Hematopoietic multipotent progenitor cell treated with erythropoietin and hydrocortisone succinate and interleukin-3 and kit ligand, for 17 days (in vitro differentiated cells): ENCODE measurements at places on chromosomes 2 and 18.
A peak's percentile ranks its signal among the peaks of the same experiment; 100 is the strongest.

GRCh38 chr2:196322973-196323810 is 151.8 kb upstream of the STK17B start:
- no peak for DNase-seq

- DNase-seq = no peak
Measured at GRCh38 chr2:3283206-3283605, 94.4 kb downstream of the EIPR1 start.

DNA sequence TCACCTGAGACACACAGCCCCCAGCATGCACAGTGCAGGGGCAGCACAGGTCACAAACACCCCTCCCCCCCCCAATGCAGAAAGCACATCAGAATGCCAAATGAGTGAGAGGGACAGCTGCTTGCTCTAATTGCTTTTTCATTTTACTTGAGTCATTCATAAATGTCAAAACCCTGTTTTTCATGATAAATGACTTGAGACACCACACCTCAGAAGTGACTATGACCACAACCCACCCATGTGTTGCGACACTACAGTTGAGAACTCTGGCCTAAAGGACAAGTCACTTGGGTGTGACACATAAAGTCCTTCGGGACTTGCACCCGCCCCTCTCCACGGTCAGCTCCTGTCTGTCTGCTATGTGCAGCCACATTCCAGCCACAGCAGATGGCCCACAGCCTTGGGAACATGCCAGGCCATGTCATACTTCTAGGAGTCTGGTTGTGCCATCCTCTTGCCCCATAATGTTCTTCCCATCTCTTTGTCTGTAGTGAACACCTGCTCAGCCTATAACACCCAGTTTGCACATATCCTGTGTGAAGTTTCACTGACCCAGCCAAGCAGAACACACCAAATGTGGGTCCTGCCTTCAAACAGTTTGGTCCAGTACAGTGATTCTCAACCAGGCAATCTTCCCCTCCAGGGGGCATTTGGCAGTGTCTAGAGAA is 30.2 kb upstream of the RIOK3 start:
- peak; percentile 89 for DNase-seq

GRCh38 chr2:239247401-239248245 is 153.2 kb downstream of the HDAC4 start:
- DNase-seq = no peak

GRCh38 chr18:24268784-24269550 is 128.7 kb downstream of the OSBPL1A start:
- no peak for DNase-seq

DNA sequence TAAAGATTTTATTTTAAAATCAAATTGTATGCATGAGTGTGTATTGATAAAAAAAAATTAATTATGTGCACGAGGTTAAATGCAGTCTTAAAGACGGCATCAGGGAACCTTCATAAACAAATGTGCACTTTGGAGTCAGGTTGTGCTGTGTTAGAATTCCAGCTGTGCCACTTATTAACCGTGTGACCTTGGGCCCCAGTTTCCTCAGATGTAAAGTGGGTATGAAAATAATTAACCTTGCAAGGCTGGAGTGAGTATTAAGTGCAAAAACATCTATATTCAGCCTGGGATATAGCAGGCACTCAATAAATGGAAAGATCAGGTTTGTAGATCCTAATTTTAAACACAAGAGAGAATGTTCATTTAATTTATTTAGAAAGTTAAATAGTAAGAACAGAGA is 14.5 kb upstream of the MYCN start:
- no peak for DNase-seq

- no peak for DNase-seq
Measured at GRCh38 chr2:235911125-235911524, 257.1 kb downstream of the GBX2 start.

DNA sequence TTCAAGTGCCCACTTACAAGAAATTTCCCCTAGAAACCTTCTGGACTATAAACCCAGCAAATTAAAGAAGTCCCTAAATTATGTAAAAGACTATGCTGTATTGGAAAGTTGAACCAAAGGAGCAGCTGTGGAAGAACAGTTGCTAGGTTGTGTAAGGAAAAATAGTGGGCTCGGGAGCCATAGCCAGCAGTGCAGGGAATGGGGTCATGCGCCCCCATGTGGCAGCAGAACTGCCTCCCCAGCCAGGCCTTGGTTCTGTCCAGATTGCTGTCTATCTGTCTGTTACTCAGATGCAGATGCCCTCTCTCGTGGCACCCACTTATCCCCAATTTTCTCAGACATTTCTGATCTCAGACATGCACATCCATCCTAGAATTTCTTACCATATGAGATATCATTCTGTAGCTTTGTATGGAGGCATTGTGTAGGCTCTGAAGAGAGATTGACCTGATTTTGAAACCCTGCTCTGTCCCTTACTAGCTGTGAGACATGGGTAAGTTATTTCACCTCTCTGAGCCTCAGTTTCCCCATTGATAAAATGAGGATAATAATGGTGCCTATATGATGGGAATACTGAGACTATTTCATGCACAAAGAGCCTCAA is 258.3 kb downstream of the SS18 start:
- no peak for DNase-seq

DNA sequence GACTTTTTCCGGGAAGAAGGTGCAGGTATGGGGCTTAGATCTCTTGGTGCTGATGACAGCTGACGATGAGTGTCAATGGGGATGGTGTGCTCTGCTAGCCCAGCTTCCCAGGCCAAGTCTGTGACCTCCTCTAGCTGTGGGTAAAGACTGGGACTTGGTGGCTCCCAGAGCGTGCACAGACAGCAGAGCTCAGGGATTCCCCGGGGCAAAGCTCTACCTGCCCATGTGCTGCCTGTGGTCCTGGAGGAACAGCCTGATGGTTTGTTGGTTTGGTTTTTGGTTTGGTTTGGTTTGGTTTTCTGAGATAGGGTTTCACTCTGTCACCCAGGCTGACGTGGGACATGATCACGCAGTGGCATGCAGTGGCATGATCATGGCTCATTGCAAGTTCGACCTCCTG is 19.2 kb downstream of the ATP6V1B1 start:
- no peak for DNase-seq

DNA sequence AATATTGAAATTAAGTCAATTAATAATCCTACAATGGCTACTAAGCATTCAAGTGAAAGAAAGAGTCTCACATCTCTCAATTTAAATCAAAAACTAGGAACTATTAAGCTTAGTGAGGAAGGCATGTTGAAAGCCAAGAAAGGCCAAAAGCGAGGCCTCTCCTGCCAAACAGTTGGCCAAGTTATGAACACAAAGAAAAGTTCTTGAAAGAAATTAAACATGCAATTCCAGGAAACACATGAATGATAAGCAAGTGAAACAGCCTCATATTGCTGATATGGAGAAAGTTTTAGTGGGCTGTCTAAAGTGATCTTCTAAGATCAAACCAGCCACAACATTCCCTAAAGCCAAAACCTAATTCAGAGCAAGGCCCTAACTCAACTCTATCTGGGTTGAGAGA is 11.8 kb downstream of the RDH14 start:
- DNase-seq = no peak

DNA sequence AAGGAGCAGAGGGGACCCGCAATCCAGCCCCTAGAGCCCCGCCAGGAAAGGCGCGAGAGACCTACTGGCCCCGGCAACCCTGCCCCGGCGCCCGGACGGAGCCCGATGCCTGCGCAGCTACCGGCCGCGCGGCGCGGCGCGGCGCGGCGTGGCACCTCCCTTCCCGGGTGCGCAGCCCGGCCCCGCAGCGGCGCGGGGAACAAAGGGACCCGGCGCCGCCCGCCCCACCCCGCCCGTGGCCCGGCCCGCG is 307 bp downstream of the CDH2 start:
- no peak for DNase-seq

DNA sequence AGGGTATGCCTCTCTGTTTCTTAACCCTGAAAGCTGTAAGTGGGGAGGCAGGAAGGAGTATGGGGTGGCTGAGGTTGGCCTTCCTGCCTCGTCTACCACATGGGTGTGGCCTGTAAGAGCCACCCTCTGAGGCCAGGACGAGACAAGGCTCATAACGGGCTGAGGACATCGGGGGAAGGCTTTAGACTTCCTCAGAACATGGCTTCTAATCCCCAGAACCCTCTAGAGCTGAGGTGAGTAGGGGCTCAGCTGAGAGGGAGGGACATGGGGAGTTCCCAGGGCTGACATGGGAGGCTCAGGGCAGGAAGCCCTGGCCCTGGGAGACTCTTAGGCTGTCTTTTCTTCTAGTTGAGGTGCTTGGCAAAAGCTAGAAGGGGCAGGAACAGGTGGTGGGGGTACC is 36.7 kb downstream of the EMX1 start:
- no peak for DNase-seq

DNA sequence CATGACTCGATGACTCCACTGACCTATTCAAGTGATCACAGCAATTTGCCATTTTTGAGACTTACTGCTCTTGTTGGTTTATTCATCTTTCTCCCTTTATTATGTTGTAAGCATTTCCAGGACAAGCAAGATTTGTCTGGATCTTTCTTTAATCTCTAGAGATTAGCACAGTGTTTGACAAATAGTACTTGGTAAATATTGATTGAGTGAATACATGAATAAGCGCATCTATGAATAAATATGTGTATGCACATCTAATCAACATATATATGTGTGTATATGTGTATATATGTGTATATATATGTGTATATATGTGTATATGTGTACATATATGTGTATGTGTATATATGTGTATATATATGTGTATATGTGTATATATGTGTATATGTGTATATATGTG is 7.3 kb downstream of the TMX3 start:
- DNase-seq = no peak

GRCh38 chr2:46298522-46299353 is 1.5 kb downstream of the EPAS1 start:
- no peak for DNase-seq

DNA sequence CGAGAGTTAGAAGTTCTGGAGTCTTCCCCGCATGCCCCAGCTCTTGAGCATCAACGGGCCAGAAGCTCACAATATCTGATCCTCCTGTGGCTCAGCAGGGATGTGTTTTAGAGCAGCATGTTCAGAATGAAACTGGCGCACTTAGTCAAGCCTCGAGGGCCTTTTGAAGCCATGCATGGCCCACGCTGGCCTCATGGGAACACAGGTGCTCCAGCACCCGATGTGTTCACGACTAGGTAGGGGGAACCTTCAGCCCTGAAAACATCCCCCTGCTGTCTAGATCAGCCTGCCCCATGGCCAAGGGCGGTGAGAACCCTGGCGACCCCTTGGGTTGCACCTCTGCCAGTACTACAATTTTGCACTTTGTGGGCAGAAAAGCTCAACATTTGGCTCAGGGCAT is 32.8 kb downstream of the MSH6 start:
- no peak for DNase-seq

- no peak for DNase-seq
Measured at GRCh38 chr2:75342504-75343175, 143.3 kb upstream of the TACR1 start.

DNA sequence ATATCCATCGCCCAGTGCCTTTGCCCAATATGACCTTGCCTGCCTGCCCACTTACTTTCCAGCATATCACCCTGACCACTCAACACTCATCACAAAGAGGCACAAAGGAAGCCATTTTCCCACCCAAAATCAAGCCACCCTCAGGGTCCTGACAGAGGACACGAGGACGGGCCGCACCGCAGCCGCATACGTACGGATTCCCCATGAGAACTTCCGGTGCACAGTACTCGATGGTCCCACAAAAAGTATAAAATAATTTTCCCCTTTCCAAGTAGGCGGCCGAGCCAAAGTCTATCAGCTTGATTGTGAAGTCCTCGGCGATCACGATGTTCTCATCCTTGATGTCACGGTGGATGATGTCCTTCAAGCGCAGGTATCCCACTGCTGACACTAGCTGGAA is 10.0 kb upstream of the MTERF4 start:
- DNase-seq = no peak

DNA sequence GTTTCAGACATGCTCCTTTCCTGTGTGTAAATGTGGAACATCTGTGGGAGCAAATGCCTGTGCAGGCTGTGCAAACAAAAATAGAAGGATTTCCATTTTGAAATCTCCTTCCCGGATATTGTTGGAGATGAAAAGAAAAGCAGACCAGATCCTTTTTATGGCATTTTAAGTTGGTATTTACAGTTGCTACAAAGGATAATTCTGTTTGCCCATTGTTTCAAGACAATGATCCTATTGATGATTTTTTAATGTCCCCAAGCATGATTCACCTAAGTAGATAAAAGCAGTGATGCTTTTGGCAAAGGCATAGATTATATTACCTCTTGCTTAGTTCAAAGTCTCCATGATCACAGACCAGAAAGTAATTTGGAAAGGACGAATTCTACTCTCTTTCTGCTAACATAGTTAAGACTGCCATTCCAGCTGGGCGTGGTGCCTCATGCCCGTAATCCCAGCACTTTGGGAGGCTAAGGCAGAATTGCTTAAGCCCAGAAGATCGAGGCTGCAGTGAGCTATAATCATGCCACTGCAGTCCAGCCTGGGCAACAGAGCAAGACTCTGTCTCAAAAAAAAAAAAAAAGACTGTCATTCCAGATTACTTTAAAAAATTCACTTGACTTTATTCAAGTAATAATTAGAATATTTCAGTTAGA is 209.6 kb upstream of the SLC39A10 start:
- no peak for DNase-seq

- DNase-seq = no peak
Measured at GRCh38 chr2:43114210-43114609, 112.2 kb downstream of the ZFP36L2 start.

DNA sequence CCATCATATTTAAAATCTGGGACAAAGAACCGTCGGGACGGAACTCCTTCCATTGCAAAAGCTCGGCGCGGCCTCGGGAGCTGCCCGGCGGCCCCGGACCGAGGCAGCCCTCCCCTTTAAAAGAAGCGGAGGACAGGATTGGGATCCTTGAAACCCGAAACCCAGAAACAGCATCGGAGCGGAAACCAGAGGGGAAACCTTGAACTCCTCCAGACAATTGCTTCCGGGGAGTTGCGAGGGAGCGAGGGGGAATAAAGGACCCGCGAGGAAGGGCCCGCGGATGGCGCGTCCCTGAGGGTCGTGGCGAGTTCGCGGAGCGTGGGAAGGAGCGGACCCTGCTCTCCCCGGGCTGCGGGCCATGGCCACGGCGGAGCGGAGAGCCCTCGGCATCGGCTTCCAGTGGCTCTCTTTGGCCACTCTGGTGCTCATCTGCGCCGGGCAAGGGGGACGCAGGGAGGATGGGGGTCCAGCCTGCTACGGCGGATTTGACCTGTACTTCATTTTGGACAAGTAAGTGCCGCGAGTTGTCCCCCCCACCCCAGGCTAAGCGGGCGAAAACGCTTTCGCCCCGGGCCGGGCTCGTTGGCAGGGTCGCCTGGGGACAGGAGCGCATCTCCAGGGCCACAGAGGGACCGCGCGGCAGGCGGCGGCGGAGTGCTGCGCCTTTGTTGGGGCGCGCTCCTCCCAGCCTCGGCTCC is at the start of gene ANTXR1:
Gene ANTXR1 (plus strand): TSS at position 38 of the 698 bp plus-strand sequence. CDS start 321 bp downstream, at position 359.
- no peak for DNase-seq

GRCh38 chr2:43887176-43887575 is 48.4 kb downstream of the ABCG8 start:
- DNase-seq = no peak

DNA sequence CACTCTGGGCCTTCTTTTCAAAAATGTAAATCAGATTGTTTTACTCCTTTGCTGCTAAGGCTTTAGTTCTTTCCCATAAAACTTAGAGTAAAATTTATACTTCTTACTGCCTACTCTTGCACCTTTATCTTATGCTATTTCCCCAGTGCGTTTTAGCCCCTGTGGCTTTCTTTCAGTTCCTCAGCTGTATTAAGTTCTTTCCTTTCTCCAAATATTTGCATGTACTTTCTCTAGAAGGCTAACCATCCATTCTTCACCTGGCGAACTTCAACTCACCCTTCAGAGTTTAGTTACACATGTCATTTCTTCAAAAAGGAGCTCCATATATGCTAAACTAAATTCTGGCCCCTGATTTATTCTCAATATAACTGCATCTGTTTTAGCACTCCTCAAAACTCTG is 160.7 kb downstream of the FSHR start:
- DNase-seq = no peak

- no peak for DNase-seq
Measured at GRCh38 chr18:36561046-36561445, 263.5 kb downstream of the FHOD3 start.
